ENCODE measurements at places on chromosomes 5 and 9. TPM values are rescaled to one million over a fixed set of nuclear protein-coding genes. Genes with fewer than 3 reads are reported as not detected.

GRCh38 chr9:128895556-128895955, 13.6 kb downstream of the LRRC8A start:
- DNase-seq: no peak

- no peak for DNase-seq
Observed at GRCh38 chr5:37838933-37839341, 904 bp downstream of the GDNF start.

CCDC171 gene
- 4.1 TPM for total RNA-seq

CDH12 gene
- not detected for total RNA-seq

WDR38 gene
- not detected for total RNA-seq

All from activated naive CD4-positive, alpha-beta T cell treated with anti-CD3 and anti-CD28 coated beads, Interleukin-2, amount 50 U/mL, for 72 hours (primary cell).